ENCODE measurements at places on chromosomes 4 and X.

DNA sequence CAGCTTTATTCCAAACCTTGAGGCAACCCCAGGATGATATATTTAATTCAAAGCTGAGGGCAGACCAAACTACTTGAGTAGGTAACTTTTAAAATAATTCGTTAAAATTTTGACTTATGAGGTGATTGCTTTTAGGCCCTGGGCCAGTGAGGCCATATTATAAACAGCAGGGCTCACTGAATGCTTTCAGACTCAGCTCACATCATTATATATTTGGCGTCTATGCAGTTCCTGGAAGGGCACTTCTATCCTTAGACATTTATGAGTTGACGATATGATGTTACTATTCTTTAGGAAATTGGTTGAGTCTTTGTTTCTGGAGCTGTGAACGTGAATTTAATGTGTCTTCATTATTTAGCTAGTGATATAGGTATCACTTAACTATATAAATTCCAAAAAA is 400.1 kb downstream of the PDHA2 start:
- no peak for DNase-seq

GRCh38 chr4:77045490-77045889 is 30.3 kb downstream of the CCNI start:
- no peak for DNase-seq

DNA sequence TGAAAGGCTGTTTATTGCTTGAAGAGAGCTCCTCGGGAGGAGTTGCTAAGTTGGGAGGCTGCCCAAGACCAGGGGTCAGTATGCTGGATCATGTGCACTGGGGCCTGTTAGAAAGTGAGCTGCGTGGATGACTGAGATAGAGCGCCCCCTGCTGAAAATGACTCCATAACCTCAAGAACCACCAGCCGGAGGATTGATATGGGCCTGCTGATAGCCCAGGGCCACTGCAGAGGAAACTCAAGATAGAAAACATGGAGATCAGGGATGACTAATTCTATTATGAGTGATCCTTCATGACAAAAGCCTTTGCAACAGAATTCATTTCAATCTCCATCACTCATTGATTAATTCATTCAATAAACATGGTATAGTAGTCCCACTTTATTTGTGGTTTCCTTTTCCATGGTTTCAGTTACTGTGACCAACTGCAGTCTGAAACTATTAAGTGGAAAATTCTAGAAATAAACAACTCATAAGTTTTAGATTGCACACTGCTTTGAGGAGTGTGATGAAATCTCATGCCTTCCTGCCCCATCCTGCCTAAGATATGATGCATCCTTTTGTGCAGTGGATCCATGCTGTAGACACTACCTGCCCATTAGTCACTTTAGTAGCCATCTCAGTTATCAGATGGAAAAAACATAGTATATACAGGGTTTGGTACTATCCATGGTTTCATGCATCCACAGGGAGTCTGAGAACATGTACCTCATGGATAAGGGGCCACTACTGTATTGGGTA is 126.7 kb upstream of the MBNL3 start:
- peak; percentile 30 for DNase-seq

GRCh38 chr4:179755322-179755721 is 2313.1 kb upstream of the AGA start:
- DNase-seq: no peak

- DNase-seq: no peak
Observed at GRCh38 chrX:50402886-50403285, 67.7 kb downstream of the DGKK start.

DNA sequence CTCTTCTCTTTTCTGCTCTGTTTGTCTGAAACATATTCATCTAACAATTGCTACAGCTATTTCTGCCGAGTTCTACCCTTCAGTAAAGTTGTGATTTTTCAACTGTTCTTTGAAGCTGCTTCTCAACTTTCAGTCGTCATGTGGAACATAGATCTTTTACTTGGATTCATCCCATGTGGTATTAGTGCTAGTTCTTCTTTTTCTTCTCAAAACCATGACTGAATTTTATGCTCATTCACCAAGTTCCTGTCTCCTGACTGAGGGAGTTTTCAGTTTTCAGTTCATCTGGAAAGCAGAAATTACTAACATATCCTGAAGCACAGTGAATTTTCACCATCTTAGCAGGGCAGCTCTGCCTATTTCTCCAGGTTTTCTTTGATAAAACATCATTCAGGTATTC is 12.1 kb downstream of the ACSL4 start:
- no peak for DNase-seq

GRCh38 chr4:164536814-164537213 is 217.1 kb upstream of the SMIM31 start:
- DNase-seq: no peak

GRCh38 chr4:189660722-189661360 is 279.8 kb upstream of the FRG1 start:
- no peak for DNase-seq

DNA sequence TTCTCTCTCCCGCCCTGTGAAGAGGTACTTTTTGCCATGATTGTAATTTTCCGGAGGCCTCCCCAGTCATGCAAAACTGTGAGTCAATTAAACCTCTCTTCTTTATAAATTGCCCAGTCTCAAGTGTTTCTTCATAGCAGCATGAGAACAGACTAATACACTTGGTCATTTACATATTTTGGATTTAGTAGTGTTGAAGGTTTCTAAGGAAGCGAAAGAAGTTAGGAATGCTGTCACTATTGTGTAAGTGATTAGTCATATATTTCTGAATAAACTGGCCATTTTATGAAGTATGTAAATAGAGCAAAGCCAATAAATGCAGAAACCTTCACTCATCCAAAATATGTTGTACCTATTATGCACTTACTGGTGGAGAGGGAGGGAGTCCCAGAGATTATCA is 34.4 kb upstream of the GK2 start:
- DNase-seq: no peak

GRCh38 chr4:10205223-10205622 is 88.6 kb upstream of the WDR1 start:
- no peak for DNase-seq

GRCh38 chr4:117700111-117700892 is 334.0 kb upstream of the NDST3 start:
- no peak for DNase-seq

DNA sequence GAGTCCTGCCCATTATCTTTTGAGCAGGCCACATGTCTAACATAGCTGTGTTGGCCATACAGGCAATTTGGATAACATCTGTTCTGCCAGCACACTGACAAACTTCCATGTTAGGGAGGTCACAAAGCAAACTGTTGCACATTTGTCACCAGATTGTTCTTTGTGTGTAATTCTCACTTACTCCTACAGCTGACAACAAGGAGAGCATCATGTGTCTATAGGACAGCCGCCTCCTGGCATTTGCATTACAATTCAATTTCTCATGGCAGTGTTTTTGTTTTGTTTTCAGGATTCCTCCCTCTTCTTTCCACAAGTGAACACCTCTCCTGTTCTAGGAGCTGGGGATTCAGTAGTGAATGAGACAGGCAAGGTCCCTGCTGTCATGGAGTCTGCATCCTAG is 94.3 kb upstream of the LEF1 start:
- DNase-seq: no peak

- no peak for DNase-seq
Observed at GRCh38 chr4:6886886-6887285, 22.7 kb upstream of the TBC1D14 start.

GRCh38 chr4:47642191-47642830 is 157.2 kb downstream of the ATP10D start:
- DNase-seq: no peak

DNA sequence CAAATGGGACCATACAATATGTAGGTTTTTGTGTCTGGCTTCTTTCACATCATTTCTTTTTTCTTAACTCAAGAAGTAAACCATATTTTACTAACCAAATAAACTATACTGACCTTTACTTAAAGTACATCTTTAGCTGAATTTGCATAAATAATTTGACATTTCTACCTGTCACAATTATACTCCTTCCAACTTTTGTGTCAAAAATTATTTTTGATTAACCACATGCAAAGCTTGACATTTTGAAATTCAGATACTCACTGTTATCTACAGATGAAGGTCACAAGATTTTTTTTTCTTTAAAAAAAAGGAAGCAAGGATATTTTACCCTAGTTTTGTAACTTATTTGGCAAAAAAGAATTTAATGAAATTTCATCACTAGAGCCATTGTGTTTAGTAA is 12.0 kb upstream of the RAB9A start:
- no peak for DNase-seq

DNA sequence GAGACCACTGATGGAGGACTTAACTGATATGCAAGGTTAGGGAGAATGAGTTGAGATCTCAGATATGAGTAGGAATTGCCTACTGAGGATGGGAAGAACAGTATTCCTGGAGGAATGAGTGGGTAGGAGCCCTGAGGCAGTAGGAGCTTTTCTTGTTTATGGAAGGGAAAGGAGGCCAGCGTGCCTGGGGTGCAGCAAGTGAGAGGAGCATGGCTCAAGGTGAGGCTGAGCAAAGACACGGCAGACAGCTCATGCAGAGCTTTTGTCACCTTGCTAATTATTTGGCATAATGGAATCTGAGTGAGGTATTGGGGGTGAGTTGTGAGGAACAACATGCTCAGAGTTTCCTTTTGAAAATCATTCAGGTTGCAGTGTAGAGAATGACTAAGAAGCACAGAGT is 65.3 kb upstream of the IBSP start:
- DNase-seq: no peak

GRCh38 chrX:10101269-10101668 is 55.5 kb upstream of the CLCN4 start:
- DNase-seq: no peak

DNA sequence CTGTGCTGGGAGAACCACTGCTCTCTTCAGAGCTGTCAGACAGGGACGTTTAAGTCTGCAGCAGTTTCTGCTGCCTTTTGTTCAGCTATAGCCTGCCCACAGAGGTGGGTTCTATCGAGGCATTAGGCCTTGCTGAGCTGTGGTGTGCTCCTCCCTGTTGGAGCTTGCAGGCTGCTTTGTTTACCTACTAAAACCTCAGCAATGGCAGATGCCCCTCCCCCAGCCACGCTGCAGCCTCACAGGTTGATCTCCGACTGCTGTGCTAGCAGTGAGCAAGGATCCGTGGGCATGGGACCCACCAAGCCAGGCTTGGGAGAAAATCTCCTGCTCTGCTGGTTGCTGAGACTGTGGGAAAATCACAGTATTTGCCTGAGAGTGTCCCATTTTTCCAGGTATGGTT is 133.8 kb upstream of the UBQLN2 start:
- no peak for DNase-seq

- DNase-seq: no peak
Observed at GRCh38 chr4:152776352-152776751, 3.2 kb downstream of the TIGD4 start.

- no peak for DNase-seq
Observed at GRCh38 chrX:136041254-136041812, 56.1 kb downstream of the SLC9A6 start.

DNA sequence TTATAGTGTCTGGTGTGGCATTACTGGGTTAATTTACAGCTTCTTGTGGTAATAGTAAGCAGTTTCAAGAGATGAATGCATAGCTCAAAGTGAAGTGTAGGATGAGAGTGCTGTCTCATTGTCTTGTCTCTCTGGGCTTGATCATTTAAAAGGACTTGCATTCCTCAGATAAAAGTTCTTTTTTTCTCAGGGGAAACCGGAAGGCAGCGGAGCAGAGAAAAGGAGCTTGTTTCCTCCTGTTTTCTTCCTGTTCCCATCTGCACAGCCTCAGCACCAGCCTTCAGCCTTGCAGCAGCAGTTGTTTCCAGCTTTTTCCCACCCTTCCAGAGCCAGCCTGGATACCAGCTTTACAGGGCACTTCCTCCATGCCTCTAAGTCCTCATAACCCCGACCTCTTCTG is 61.4 kb upstream of the LGI2 start:
- DNase-seq: no peak

GRCh38 chrX:150203248-150203645 is 159.9 kb upstream of the MAMLD1 start:
- no peak for DNase-seq

- no peak for DNase-seq
Observed at GRCh38 chrX:3263681-3264126, 82.7 kb downstream of the MXRA5 start.

GRCh38 chr4:122731676-122732075 is 828 bp upstream of the BBS12 start:
- no peak for DNase-seq

DNA sequence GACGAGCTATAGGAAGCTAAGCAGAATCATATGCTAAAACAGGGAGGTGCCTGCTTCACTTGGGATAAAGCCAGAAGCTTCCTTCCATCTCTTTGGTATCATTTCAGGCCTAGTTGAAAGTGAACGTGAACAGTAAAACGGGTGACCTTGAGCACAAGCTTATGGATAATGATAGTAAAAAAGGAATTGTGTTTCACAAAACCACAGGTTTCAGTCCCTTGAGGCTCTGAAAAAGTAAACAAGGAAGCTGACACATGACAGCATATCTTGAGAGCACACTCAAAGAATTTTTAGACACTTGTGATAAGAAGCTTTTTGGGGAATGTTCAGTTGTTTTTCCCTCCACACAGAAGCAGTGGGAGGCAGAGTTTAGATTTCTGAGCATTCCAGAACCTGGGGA is 286.1 kb downstream of the DCHS2 start:
- no peak for DNase-seq

DNA sequence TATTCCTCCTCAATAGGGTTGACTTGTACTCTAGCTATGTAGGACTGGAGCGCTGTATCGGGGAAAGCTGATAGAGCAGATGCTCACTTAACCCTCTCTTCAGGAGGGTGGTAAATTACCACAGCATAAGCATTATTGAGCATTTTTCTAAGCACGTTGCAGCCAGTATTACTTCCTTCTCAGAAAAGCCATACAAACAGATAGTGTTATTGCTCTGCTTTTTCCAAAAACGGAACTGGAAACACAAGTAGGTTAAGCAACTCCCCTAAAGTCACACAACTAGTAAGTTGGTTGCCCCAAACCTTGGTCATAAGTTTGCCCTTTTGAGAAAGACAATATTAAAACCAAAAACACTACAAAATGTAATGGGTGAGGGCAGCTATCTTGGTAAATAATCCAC is 73.9 kb downstream of the REELD1 start:
- no peak for DNase-seq

GRCh38 chr4:7161721-7162214 is 30.6 kb upstream of the SORCS2 start:
- no peak for DNase-seq

DNA sequence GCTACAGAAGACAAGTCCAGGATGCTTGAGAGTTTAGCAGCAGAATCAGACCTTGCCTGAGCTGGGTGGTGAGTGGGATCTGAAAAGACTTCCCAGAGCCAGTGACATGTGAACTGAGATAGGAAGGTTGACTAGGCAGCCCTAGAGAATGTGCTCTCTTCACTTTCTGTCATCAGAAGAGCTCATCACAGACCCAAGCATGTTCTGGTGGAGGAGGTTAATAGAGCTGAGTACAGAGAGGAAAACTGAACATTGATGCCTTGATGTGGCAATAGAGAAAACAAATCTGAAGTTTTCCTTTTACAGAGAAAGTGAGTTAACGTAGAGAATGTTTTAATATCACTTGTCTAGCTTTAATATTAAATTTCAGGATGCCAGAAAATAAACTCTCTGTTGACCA is 17.1 kb downstream of the ADGRL3 start:
- no peak for DNase-seq

- no peak for DNase-seq
Observed at GRCh38 chr4:156247470-156247869, 293.8 kb upstream of the CTSO start.
